ENCODE measurements at places on chromosomes 3 and 15.
A peak's percentile ranks its signal among the peaks of the same experiment; 100 is the strongest.

- DNase-seq = peak; percentile 32
Observed at GRCh38 chr3:42906070-42906847, at the start of gene ZNF662. ZNF662 (plus strand) TSS chr3:42906142; CDS start chr3:42908115, 1,973 bp downstream.

GRCh38 chr3:60090548-60090947 is 1040.7 kb upstream of the CFAP20DC start:
- no peak for DNase-seq

DNA sequence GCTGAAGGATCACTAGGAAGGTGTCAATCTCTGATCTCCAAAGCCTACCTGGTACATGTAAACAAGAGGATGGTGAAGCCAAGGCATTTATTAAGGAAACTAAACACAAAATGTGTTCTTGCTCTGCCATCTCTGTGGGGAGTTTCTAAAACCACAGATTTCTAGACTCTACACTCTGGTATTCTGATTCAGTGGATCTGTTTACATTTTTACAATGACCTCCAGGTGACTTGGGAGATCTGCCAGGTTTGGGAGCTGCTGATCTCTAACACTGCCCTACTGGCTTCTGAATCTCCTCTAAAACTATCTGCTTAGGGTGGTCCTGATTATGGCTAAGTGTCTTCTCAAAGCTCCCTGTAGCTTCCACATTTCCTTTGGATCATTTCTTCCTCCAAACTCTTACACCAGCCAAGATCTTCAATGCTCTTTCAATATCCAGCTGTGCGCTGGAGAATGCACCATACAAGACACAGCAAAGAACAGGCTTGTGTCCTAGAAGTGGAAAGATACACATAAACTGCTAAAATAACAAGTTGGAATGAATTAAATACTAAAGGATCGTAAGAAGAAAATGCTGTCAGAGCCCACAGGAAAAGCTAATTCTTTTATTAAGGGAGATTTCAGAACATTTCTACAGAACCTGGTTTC is 72.7 kb downstream of the GREM1 start:
- DNase-seq = no peak

GRCh38 chr3:161054860-161055604 is 50.1 kb downstream of the B3GALNT1 start:
- no peak for DNase-seq

DNA sequence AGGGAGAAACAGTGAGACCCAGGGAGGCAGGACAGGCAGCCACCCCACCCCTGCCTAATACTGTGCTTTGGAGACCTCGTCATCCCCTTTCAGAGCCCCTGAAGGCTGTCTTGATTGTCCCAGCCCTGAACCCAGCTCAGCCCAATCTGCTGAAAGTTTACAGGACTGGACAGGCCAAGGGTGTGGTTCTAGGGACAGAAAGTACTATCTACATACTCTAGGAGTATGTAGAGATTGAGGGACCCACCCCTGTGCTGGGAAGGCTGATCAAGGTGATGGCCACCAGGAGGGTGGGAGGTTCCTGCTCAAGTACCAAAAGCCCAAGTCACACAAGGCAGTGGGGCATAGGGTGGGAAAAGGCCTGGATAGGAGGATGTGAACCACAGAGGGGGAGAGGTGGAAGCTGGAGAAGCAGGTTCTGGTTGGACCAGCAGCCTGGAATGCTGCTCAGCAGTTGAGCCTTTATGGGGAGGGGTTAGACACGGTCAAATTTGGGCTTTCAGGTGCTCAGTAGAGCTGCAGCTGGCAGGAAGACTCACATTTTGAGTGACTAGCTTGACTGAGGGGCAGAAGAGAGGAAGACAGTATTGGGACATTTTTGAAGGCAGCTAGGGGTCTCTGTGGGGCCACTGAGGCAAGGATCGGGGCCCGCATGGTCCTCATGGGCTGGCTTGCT is 6.7 kb downstream of the NBEAL2 start:
- no peak for DNase-seq

DNA sequence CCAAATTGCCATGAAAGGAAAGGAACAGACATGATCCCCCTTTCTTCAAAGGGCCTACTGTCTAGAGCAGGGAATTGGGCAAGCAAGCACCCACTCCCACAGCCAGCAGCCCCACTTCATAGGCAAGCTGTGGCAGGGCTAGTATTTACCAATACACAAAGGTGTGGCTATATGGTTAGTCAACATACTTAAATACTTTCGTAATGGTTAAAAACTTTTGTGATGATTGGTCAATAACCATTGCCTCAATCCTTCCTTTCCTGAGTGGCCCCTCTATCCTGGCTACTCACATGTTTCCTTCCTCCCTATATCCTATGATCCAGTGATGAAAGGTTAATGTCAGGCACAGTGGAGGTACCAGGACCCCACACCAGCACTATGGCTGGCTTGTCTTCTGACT is 30.1 kb upstream of the ARL8B start:
- no peak for DNase-seq

GRCh38 chr15:40543082-40543481 is 21.8 kb downstream of the CCDC32 start:
- no peak for DNase-seq

DNA sequence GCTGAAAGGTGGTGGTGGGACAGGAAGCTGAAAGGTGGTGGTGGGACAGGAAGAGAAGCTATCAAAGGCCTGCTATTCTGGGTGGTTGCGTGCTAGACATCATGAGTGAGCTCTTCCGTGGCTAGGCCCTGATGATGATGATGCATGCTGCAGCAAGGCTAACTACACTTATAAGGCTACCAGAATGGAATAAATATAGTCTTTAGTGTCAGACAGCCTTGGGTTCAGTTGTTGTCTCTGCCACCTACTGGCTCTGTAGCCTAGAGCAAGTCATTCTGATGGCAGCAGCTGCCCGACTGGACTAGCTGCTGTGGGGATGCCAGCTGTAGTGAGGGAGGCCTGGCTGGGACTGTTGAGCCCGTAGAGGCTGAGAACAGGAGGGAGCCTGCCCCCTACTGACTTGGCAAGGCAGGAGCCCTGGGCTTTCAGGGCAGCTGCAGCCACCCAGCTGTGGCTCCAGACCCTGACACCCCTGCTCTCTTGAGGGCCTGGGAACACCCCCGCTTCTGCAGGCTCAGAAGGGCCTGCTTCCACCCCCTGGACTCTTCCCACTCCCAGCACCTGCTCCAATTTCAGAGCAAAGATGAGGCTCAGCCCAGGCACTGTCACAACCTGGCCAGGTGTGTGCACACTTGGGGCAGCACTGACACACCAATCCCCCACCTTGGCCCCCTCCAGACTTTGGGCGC is 21.4 kb upstream of the ZBED2 start:
- no peak for DNase-seq

GRCh38 chr15:42352401-42352800 is 6.9 kb upstream of the CAPN3 start:
- DNase-seq = no peak

DNA sequence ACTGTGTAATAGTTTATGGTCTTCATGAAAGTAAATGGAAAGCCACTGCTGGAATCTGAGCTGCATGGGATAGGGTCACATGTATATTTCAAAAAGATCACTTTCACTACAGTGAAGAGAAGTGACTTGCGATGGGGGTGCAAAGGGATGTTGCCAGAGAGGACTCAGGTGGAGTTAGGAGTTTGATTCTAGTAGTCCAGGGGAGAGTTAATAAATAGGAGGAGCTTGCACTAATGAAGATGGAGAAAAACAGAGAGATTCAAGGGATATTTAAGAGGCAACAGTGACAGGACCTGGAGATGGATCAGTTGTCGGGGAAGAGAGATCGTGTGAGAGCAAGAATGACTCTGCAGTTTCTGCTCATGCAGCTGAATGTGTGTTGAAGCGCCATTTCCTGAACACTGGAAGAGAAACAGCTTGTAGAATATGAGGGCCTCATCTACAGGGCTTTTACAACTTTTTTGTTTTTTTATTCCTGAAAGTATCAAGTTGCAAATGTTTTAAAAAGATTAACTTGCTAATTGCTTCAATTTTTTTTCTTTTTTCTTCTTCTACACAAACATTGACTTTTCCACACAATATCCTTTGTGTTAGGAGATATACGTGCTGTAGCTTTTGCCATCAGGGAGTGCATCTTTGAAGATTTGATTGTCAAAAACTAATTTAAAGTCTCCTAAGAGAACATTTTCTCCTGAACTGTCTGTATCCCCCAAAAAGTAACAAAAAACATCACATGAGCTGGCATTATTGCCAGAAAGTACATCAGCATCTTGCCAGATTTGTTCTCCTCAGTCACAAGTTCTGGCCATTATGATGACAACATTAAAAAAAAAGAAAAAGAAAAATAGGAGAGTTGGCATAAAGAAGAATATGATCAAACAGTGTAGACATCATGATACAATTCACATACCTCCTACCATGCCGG is 37.5 kb downstream of the SETMAR start:
- peak; percentile 21 for DNase-seq

GRCh38 chr3:12875857-12876836 is 34.8 kb upstream of the RPL32 start:
- DNase-seq = no peak

DNA sequence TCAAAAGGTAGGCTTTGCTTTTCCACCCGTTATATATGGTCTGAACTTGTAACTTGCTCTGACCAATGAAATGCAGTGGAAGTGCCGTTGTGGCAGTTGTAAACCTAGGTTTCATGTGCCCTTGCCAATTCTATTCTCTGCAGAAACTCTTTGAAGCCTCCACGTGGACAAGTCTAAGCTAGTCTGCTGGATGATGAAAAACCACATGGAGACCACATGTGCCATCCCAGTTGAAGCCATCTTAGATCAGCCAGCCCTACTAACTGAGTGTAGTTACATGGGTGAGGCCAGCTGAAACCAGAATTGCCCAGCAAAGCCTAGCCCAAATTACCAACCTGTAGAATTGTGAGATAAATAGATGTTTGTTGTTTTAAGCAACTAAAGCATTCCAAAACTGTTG is 183.7 kb upstream of the KCNH8 start:
- DNase-seq = no peak

- no peak for DNase-seq
Observed at GRCh38 chr15:70219256-70219895, 121.7 kb upstream of the TLE3 start.
